PC-3 (cell line): ENCODE measurements at places on chromosomes 5 and 9. TPM values are rescaled to one million over a fixed set of nuclear protein-coding genes. Genes with fewer than 3 reads are reported as not detected.

The DNAJC18 gene
- total RNA-seq = 3.2 and 4.4 TPM in 2 replicates

The STKLD1 gene
- total RNA-seq = 0.52 and 4.1 TPM in 2 replicates

The RPL37 gene
- 2,333 and 2,823 TPM in 2 replicates for total RNA-seq

The BHMT2 gene
- total RNA-seq = not detected in 2 replicates

The ENHO gene
- 1.3 and 2.0 TPM in 2 replicates for total RNA-seq

The FBP2 gene
- not detected in 2 replicates for total RNA-seq

The IFNA21 gene
- not detected in 2 replicates for total RNA-seq

The GALT gene
- 7.6 and 9.8 TPM in 2 replicates for total RNA-seq

The ZNF169 gene
- 2.4 and 2.8 TPM in 2 replicates for total RNA-seq

The BICD2 gene
- total RNA-seq = 26.3 and 36.9 TPM in 2 replicates

The TMEM250 gene
- 62.3 and 64.7 TPM in 2 replicates for total RNA-seq

The EIF4E1B gene
- total RNA-seq = not detected in 2 replicates

The DNM1 gene
- 24.1 and 36.4 TPM in 2 replicates for total RNA-seq

The CMYA5 gene
- total RNA-seq = under 0.01 and 0.15 TPM in 2 replicates

The ESM1 gene
- total RNA-seq = 21.0 and 27.8 TPM in 2 replicates

The PRR7 gene
- 40.6 and 47.2 TPM in 2 replicates for total RNA-seq

The ACTBL2 gene
- 0.11 and 0.12 TPM in 2 replicates for total RNA-seq

The UNC5A gene
- total RNA-seq = 0.07 and 0.46 TPM in 2 replicates

The ZFP37 gene
- not detected in 2 replicates for total RNA-seq

The LHX3 gene
- not detected in 2 replicates for total RNA-seq

The DMAC1 gene
- 20.1 and 28.4 TPM in 2 replicates for total RNA-seq

The CSF2 gene
- 69.9 and 93.6 TPM in 2 replicates for total RNA-seq

The HRCT1 gene
- total RNA-seq = 1.7 TPM in 2 replicates

The PCDHB5 gene
- total RNA-seq = 0.12 and 0.69 TPM in 2 replicates

The KCNT1 gene
- not detected in 2 replicates for total RNA-seq

The MAPKAP1 gene
- 128 and 146 TPM in 2 replicates for total RNA-seq

The AOPEP gene
- 23.1 and 28.7 TPM in 2 replicates for total RNA-seq

The GARIN3 gene
- not detected in 2 replicates for total RNA-seq

The LOX gene
- 0.18 and 0.23 TPM in 2 replicates for total RNA-seq

The NR2F1-AS1 gene
- total RNA-seq = 24.1 and 28.8 TPM in 2 replicates

The TEK gene
- total RNA-seq = 0.07 TPM in 1 of 2 replicates, not detected in the other

The ARID3C gene
- total RNA-seq = 0.23 TPM in 1 of 2 replicates, not detected in the other

The ANKRD34B gene
- not detected in 2 replicates for total RNA-seq

The LCN15 gene
- total RNA-seq = not detected in 2 replicates

The MEGF10 gene
- total RNA-seq = not detected in 2 replicates

The CDHR2 gene
- total RNA-seq = 0.07 TPM in 1 of 2 replicates, not detected in the other

The CDH9 gene
- not detected in 2 replicates for total RNA-seq

The MYO10 gene
- total RNA-seq = 52.3 and 72.3 TPM in 2 replicates
